ENCODE measurements at places on chromosomes 6 and 20.

- no peaks in the 10 kb centered on the region for H3K27me3 ChIP-seq
- H3K4me1 ChIP-seq: no peaks in the 10 kb centered on the region
- no peaks in the 10 kb centered on the region for H3K36me3 ChIP-seq
- H3K4me3 ChIP-seq: no peak overlapping the region
Observed at GRCh38 chr20:11159728-11160127, 485.9 kb upstream of the JAG1 start.

DNA sequence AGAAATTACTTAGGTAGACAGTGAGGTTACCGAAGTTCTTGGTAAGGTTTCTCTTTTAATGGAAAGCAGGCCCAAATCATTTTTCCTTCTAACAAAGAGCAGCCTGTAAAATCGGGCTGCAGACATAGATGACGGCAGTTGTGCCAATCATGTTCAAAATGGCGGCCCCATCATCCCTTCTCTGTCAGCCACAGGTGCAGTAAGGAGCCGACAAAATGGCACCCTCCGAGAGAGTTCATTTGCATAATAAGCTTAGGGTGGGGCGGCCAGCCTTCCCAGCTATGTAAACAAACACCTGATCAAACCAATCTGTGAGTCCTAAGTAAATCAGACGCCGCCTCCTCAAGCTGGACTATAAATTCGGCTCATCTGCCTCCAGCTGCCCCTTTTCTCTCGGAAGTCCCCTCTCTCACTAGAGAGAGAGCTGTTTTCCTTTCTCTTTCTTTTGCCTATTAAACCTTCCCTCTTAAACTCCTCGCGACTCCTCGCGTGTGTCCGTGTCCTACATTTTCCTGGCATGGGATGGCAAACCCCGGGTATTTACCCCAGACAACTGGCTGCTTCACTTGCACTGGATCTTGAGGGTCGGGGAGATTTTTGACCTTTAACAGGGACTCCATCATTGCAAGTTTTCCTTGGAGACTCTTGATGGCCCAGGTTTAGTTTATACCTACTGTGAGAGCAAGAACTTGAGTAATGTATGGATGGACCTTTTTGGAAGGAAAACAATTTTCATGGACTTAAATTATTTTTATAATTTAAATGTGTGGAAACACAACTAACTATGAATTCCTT lies 8.9 kb upstream of the DDR1 start:
- no peaks in the 10 kb centered on the region for H3K36me3 ChIP-seq
- H3K4me3 ChIP-seq: no peak overlapping the region
- peak; percentile 38 for DNase-seq
- H3K27ac ChIP-seq: no peak overlapping the region
- peaks cover 4% of the 10 kb centered on the region for H3K4me1 ChIP-seq

DNA sequence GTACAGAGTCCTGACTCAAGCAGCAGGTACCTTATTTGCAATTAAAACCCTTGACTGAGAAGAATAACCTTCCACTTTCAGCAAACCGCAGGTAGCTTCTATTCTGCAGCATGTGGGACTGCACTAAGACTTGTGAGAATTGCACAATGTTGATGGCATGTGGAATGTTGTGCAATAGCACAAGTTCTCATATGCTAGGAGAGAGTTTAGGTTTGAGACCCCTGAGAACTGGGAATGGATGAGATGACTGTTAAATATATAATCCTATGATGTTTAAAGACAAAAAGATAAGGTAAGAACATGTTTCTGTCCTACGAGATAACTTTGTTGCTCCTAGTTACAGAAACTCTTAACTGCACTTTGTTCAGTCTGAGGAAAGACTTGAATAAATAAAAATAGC lies 194.6 kb downstream of the OTOR start:
- no peaks in the 10 kb centered on the region for H3K4me1 ChIP-seq
- no peak overlapping the region for H3K27ac ChIP-seq
- H3K36me3 ChIP-seq: no peaks in the 10 kb centered on the region
- DNase-seq: peak; percentile 33

GRCh38 chr6:31087494-31088089 lies 24.8 kb downstream of the C6orf15 start:
- no peaks in the 10 kb centered on the region for H3K4me1 ChIP-seq
- H3K4me3 ChIP-seq: no peak overlapping the region
- no peak overlapping the region for H3K27ac ChIP-seq
- no peaks in the 10 kb centered on the region for H3K36me3 ChIP-seq
- peak; percentile 85 for DNase-seq
- no peaks in the 10 kb centered on the region for H3K27me3 ChIP-seq

- H3K27ac ChIP-seq: no peak overlapping the region
- no peak overlapping the region for H3K4me3 ChIP-seq
- H3K27me3 ChIP-seq: no peaks in the 10 kb centered on the region
- DNase-seq: no peak
- peaks cover 3% of the 10 kb centered on the region for H3K4me1 ChIP-seq
Observed at GRCh38 chr20:23753589-23753988, 2.9 kb upstream of the CST1 start.

DNA sequence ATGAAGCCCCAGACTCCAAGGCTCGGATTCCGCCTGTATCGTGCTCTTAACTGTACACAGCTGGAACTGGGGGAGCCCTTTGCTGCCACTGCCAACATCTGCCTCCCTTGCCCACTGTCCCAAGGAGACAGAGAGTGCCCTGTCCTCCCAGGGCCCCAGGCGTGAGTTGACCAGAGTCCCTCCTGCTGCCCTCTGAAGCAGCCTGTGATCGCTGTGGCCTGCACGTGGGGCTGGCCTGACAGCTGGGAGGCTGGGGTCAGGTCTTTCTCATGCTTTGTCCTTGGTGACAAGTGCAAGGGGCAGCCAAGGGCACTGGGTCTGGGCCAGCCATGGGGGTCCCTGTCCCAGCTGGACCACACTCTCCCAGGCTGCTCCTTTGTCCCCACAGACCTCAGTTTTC lies 44.3 kb downstream of the KIAA1755 start:
- DNase-seq: no peak
- no peaks in the 10 kb centered on the region for H3K36me3 ChIP-seq
- H3K4me3 ChIP-seq: no peak overlapping the region
- no peaks in the 10 kb centered on the region for H3K27me3 ChIP-seq
- no peaks in the 10 kb centered on the region for H3K4me1 ChIP-seq
- no peak overlapping the region for H3K27ac ChIP-seq

DNA sequence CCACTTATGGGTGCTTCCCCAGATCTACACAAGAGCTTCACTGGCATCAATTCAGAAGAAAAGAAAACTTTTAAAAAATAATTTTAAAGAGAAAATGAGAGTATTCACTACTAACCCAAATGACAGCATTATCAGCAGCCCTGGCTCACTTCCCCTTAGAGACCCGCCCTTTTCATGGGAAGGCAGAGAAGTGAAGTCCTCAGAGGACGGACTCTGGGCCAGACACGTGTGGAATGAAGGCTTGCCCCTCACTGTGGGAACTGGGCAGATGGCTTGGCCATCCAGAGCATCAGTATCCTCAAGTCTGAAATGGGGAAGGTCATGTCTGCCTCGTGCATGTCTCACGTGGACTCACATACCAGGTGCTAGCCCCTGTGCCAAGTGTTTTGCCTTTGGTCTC lies 63.5 kb downstream of the JAG1 start:
- no peak overlapping the region for H3K27ac ChIP-seq
- no peaks in the 10 kb centered on the region for H3K4me1 ChIP-seq
- no peak overlapping the region for H3K4me3 ChIP-seq
- H3K36me3 ChIP-seq: no peaks in the 10 kb centered on the region
- no peak for DNase-seq
- H3K27me3 ChIP-seq: no peaks in the 10 kb centered on the region

GRCh38 chr6:23368557-23368956 lies 757.5 kb upstream of the NRSN1 start:
- no peaks in the 10 kb centered on the region for H3K4me1 ChIP-seq
- H3K36me3 ChIP-seq: no peaks in the 10 kb centered on the region
- H3K4me3 ChIP-seq: no peak overlapping the region
- DNase-seq: no peak

DNA sequence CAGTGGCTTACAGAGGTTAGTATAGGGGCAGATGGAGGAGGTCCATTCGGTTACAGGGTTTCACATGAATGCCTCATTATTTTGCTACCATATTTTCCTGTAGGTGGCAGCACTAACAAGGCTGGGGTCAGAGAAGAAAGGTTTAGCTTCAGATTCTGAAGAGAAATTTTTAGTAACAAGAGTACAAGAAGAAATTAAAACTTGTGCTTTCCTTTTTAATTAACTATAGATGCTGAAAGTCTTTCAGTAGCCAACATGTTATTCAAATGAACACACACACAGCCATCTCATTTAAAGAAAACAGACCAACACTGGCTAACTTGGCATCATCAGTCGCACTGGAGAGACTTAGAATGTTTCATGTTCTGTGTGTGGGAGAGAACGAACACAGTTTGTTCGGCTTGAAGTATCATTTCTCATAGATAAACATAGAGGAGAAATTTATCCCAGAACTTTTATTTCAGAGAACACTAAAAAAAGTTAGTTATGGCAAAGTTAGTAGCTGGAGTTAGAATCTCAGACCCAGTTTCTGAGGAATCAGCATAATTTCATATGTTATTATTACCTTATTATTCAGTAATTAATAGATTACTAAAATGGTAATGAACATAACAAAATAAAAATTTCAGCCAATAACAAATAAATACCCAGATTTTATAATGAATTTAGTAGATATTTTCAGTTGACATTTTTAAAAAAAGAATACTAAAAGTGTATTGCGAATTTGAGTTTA lies 314.0 kb upstream of the RSPO3 start:
- no peaks in the 10 kb centered on the region for H3K36me3 ChIP-seq
- H3K27me3 ChIP-seq: no peaks in the 10 kb centered on the region
- H3K4me1 ChIP-seq: peaks cover 10% of the 10 kb centered on the region
- no peak overlapping the region for H3K27ac ChIP-seq
- peak; percentile 68 for DNase-seq
- no peak overlapping the region for H3K4me3 ChIP-seq

DNA sequence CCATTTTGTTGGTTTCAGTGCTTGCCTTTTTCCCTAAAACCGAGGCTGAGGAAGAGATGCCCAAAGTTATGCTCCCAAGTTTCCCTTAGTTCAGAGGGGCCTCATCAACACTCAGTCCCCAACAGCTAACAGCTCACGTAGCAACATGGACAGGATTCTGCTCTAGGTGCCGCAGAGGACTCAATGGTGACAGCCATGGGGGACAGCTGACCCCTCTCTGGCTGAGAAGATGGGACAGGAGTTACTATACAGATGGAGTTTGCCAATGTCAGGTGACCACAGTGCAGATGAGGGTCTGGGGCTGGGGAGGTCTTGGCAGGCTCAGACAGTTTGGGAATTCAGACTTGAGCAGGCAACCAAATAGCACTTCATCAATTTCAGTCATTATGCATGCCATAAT lies 67.3 kb downstream of the NPEPL1 start:
- no peak for DNase-seq
- no peaks in the 10 kb centered on the region for H3K4me1 ChIP-seq
- no peak overlapping the region for H3K27ac ChIP-seq
- H3K36me3 ChIP-seq: no peaks in the 10 kb centered on the region

- H3K27ac ChIP-seq: no peak overlapping the region
- no peaks in the 10 kb centered on the region for H3K36me3 ChIP-seq
- peak; percentile 78 for DNase-seq
- H3K4me3 ChIP-seq: no peak overlapping the region
- no peaks in the 10 kb centered on the region for H3K27me3 ChIP-seq
- no peaks in the 10 kb centered on the region for H3K4me1 ChIP-seq
Observed at GRCh38 chr20:49534255-49534712, 33.7 kb downstream of the PTGIS start.

DNA sequence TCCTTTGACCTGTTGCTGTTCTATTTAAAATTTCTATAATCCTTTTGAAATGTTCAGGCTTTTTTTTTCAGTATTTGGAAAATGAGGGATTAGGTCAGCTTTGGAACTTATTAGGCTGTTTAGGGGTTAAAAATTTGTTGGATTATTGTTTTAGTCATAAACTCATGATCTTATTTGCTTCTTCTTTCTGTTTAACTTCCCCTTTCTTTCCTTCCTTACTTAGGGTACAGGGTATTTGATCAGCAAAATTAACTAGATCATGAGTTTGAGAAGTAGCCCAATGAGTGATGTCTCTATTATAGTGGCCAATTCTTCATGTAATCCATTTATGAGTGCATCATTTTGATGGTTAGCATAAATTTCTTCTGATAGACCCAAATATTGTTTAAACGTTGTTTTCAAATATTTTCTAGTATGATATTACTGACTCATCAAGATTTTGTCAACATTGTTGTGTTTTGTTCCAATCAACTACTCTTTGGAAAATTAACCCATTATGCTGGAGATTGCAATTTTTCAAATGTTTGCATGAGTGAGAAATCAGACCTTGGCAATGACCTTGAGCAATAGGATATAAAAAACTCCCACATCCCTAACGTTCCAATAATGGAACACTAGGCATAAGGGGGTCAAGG lies 94.4 kb downstream of the OTOR start:
- H3K4me1 ChIP-seq: no peaks in the 10 kb centered on the region
- H3K4me3 ChIP-seq: no peak overlapping the region
- H3K27ac ChIP-seq: no peak overlapping the region
- DNase-seq: no peak
- H3K27me3 ChIP-seq: no peaks in the 10 kb centered on the region
- H3K36me3 ChIP-seq: no peaks in the 10 kb centered on the region

GRCh38 chr6:4645713-4646360 lies 130.4 kb upstream of the CDYL start:
- no peak overlapping the region for H3K4me3 ChIP-seq
- H3K27me3 ChIP-seq: no peaks in the 10 kb centered on the region
- H3K36me3 ChIP-seq: no peaks in the 10 kb centered on the region

GRCh38 chr6:68313911-68314310 lies 321.2 kb upstream of the ADGRB3 start:
- DNase-seq: peak; percentile 39
- no peaks in the 10 kb centered on the region for H3K27me3 ChIP-seq
- no peaks in the 10 kb centered on the region for H3K4me1 ChIP-seq
- H3K27ac ChIP-seq: no peak overlapping the region

DNA sequence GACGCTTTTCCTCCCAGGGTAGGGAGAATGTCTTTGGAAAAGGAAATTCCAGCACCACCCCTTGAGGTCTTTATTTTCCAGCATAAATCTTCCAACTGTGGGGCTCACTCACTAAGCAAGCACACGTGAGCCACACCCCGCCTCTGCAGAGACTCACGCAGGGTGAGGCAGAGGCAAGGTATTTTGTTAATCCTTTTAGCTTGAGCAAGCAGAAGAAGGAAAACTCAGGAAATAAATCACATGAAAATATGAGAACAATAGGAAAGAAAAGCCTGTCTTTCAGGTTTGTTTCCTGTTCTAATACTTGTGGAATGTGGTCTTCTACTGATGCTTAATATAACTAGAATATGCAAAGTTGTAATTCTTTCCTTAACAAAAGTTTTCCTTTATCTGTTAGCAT lies 4.1 kb upstream of the PHACTR2 start:
- H3K36me3 ChIP-seq: no peaks in the 10 kb centered on the region
- H3K27ac ChIP-seq: no peak overlapping the region
- DNase-seq: peak; percentile 91

- no peak overlapping the region for H3K27ac ChIP-seq
- no peaks in the 10 kb centered on the region for H3K27me3 ChIP-seq
- H3K4me1 ChIP-seq: no peaks in the 10 kb centered on the region
- H3K4me3 ChIP-seq: no peak overlapping the region
- DNase-seq: no peak
Observed at GRCh38 chr6:88459189-88459588, 293.0 kb upstream of the CNR1 start.
